ENCODE measurements at places on chromosomes 5 and 9.

GRCh38 chr9:105291422-105291859 lies 47.0 kb downstream of the SLC44A1 start:
- DNase-seq, result no peak

DNA sequence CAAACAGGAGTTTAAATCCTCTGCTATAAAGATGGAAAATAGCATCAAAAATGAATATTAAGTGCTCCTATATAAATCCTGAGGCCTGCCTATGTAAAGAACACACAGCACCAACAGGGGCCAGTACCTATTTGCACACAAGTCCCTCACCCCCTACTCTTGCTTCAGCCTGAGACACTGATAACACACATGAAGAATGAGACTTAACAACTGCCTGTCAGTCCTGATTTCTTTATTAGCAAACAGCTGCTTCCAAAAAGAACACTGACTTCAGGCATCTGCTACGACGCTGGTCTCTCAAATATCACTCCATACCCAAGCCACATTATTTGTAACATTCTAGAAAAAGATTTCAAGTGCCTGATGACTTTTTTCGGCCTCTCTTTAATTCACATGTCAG lies 55.5 kb downstream of the MYO10 start:
- no peak for DNase-seq

GRCh38 chr9:124357721-124358361 lies 57.4 kb downstream of the PSMB7 start:
- no peak for DNase-seq

- DNase-seq, result no peak
Measured at GRCh38 chr5:102903074-102903871, 148.2 kb downstream of the PAM start.

GRCh38 chr9:120303519-120303918 lies 276.4 kb downstream of the CDK5RAP2 start:
- no peak for DNase-seq

DNA sequence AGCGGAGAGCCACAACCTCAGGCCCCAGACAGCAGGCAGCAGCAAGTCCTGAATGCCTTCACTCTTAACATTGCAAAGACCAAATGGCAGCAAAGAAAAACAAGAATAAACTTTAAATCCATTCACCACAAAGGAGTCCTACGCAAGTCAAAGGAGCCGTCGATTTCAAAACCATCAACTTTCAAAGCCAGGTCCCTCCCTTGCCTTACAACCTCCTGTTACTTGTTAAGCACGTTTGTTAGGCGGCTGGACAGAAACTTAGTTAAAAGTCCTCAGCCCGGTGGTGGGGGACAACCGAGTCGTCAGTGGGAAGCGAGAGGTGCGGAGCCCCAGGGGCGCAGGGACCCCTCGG lies 938 bp downstream of the LPAR1 start:
- no peak for DNase-seq

GRCh38 chr9:80076162-80076561 lies 504.4 kb downstream of the TLE4 start:
- DNase-seq, result no peak

GRCh38 chr9:17799369-17799768 lies 220.5 kb downstream of the SH3GL2 start:
- no peak for DNase-seq

- DNase-seq, result no peak
Measured at GRCh38 chr9:137486545-137487453, 27.7 kb upstream of the NSMF start.

DNA sequence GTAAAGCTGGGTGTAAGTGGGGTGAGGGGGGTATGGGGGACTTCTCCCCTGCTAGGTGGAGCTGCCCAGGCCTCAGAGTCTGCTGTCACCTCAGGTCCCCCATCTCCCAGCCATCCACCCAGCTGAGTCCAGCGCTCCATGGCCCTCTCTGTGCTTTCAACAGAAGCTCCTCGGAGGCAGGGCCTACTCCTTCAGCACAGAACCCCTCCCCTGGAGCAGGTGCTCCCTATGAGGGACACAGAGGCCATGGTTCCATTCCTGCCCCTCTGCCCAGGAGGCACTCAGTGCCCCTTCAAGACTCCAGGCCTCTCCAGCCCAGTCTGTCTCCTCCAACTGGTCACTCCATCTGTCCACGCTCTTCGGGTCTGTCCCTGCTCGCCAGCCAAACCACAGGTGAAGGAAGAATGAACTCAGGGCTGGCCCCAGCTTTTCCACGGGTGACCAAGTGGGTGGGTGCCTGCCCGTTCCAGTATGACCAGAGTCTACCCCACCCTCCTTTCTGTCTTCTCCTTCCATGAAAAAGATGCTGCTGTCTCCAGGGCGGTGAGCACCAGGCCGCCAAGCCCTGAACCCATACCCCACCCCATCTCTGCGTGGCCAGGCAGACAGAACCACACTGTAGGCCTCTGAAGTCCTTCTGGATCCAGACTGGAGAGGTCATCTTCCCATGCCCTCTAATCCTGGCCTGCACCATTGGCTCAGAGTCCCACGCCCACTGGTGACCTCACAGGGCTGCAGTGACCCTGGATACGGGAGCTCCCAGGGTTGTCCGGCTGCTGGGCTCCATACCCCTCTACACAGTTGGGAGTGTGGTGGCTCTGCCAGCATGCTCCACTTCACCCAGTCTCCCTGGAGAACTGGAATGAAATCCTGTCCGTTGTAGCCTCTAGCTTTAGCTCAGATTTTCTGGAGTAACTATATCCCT lies 11.9 kb downstream of the GBGT1 start:
- DNase-seq, result no peak

GRCh38 chr5:32645246-32645645 lies 59.9 kb downstream of the SUB1 start:
- DNase-seq, result no peak

DNA sequence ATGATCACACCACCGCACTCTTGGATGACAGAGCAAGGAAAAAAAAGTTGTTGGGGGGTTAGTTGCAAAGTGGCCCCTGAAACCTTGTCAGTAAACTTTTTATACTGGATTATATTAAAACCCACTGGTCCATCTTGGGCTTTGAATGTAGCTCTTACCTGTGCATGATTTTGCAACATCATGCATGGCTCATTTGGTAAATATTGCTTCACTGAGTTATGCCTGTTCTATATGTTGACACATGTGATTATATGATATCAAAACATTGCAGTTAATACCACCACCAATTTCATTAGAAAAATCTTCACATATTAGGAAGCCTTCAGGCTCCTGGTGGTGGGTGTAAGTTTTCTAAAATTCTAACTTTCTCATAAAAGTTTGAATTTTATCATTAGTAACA lies 41.9 kb downstream of the DYNC2I2 start:
- no peak for DNase-seq

DNA sequence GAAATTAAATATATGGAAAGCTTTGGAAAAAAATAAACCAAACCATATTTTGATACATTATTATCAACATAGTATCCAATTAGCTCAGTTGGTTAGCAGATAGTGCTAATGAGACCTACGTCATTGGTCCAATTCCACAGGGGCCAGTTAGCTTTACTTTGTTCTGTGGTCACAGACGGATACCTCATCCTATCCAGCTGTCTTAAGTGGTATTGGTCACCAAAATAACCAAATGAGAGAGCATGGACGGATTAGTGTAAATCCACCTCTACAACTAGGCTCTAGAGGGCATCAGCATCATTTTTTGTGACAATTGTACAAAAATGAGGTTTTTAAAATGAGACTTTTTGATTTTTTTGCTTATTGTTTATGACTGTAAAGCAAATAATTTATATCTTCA lies 364.2 kb downstream of the KIAA0825 start:
- DNase-seq, result no peak

DNA sequence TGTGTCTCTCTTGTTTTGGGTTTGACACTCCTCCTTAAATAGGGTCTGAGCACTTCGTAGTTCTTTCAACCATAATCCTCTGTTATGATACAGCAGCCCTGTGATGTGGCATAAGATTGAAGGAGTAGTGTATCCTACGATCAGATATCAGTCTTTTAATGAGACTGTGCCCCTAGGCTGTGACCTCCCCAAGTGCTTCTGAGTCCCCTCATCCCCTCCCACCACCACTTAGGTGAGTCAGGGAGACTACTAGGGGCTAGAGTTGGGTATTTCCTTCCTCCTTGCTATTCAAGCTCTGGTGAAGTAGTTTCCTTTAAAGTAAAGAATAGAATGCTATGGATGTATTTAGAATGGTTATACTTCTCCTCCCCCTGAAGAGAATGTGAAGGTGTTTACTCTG lies 637.2 kb upstream of the GRAMD2B start:
- DNase-seq, result no peak

- no peak for DNase-seq
Measured at GRCh38 chr9:135476561-135477355, 2.8 kb upstream of the PPP1R26 start.

- no peak for DNase-seq
Measured at GRCh38 chr9:7246917-7247522, 489.2 kb downstream of the KDM4C start.

DNA sequence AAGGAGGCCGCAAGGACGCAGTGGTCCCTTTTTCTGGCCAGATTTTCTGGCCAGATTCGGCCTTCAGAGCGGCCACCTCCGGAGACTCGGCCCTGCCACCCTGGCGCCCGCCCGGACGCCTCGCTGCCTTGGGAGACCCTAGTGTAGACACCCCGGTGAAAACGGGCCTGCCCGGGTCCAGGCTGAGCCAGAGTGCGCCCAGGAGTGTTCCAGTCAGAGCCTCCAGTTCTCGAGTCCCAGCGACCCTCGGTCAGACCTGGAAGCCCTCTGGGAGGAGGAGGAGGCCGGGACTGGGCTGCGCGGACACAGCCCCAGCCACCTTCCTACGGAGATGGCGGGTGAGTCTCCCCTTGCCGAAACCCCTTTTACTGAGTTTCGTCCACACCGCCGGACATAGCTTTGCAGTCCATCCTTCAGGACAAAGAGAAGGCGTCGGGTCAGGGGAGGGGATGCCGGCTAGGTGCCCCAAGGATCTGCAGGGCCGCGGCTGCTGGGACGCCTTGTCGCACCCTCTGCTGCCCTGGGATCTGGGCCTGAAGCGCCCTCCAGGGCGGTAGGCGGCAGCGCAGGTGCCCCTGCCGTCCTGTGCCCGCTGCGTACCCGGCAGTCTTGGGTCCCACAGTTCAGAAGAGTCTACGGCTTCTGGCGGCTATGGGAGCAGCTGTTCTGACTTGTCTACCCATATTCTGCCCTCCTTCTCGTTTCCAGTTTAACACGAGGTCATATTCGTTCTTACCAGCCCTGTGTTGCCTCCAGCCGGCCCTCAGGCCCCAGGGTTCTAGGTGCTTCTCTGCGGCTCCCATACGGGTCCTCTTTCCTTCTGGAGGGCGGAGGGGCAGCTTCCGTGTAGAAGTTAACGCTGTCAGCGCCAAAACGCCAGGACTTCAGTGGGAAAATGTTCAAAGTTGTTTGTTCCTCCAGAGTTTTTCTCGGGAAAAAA lies 1771.7 kb upstream of the CDH9 start:
- no peak for DNase-seq

- no peak for DNase-seq
Measured at GRCh38 chr9:14627513-14627912, 65.7 kb downstream of the ZDHHC21 start.

- DNase-seq, result no peak
Measured at GRCh38 chr9:94950579-94951323, 224.3 kb downstream of the AOPEP start.

DNA sequence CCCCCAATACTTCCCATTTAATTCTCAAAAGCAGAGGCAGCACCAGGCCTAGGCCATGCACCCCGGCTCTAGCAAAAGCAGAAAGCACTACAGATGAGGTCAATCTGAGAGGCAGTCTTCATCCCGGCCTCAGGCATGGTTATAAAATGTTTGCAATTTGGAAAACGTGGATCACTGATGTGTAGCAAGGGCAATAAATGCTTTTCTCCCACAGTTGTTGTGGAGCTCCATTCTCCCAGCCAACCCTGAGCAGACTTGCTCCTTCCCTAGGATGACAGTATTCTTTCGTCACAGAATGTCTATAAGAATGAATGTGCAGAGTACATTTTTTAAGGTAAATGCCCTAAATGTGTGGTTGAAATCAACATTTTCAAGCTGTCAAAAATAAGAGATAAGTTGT lies 157.3 kb upstream of the DAPK1 start:
- DNase-seq, result no peak

- DNase-seq, result no peak
Measured at GRCh38 chr5:168897387-168898122, 318.4 kb upstream of the PANK3 start.

DNA sequence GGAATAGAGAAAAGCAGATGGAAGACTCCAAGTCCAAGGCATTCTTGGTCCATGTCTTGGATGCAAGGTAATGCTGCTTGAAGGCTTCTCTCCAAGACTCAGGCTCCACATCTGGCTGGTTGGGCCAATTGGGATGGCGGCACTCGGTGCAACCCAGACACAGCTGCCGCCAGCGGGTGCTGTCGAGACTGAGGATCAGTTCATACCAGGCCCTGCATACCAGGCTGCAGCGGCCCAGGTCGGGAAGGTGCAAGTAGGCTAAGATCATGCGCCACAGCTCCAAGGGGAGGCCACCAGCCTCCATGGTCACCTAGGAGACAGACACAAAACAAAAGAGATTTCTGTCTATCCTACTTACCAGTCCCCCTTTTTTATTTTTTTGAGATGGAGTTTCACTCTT lies 34.7 kb downstream of the FBXO10 start:
- DNase-seq, result no peak

- no peak for DNase-seq
Measured at GRCh38 chr5:72394688-72395087, 74.5 kb downstream of the PTCD2 start.

DNA sequence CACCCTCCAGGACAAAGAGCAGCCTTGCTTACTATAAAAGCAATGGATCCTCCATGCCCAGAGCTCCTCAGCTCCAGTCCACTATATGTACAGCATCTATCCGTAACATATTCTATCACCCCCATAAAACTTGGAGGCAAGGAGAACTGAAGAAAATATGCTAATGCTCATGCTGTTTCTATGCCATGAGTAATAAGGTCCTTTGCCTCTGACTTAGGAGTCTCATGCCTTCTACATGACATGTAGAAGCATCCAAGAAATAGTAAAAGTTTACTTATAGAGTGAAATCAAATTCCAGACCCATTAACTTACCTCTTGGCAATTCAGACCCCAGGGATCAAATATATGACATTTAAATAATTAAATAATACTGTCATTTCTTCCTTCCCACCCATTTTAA lies 33.7 kb downstream of the SSBP2 start:
- no peak for DNase-seq

DNA sequence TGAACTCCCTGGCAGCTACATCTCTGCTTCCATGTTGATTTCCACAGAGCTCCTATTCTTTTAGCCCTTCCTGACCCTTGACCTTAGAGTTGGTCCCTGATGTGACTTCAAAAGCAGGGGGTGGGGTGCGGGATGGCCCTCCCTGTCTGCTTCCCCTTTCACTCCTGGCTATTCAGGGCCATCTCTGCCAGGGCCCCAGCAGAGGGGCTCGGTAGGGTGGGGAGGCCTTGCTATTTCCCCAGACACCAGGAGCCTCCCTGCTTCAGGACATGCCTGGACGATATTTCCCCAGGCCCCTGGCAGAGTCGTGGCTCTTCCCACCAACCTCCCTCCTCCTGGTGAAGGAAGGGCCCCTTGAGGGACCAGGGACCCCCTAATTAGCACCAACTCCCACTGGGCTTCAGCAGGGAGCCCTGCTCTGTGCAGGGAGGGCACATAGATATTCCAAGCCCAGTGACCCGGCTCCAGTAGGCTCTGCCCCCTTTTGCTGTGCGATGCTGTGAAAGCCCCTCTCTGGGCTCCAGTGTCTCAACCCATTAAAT lies 17.3 kb downstream of the CORO2A start:
- no peak for DNase-seq
